Glutamatergic neuron (in vitro differentiated cells): ENCODE measurements at places on chromosomes 6 and 20.

- no peaks in the 10 kb centered on the region for H3K27me3 ChIP-seq
- no peaks in the 10 kb centered on the region for H3K4me1 ChIP-seq
- no peak for DNase-seq
- no peak overlapping the region for H3K27ac ChIP-seq
- H3K36me3 ChIP-seq, result no peaks in the 10 kb centered on the region
Measured at GRCh38 chr20:51620432-51620831, 77.9 kb upstream of the NFATC2 start.

DNA sequence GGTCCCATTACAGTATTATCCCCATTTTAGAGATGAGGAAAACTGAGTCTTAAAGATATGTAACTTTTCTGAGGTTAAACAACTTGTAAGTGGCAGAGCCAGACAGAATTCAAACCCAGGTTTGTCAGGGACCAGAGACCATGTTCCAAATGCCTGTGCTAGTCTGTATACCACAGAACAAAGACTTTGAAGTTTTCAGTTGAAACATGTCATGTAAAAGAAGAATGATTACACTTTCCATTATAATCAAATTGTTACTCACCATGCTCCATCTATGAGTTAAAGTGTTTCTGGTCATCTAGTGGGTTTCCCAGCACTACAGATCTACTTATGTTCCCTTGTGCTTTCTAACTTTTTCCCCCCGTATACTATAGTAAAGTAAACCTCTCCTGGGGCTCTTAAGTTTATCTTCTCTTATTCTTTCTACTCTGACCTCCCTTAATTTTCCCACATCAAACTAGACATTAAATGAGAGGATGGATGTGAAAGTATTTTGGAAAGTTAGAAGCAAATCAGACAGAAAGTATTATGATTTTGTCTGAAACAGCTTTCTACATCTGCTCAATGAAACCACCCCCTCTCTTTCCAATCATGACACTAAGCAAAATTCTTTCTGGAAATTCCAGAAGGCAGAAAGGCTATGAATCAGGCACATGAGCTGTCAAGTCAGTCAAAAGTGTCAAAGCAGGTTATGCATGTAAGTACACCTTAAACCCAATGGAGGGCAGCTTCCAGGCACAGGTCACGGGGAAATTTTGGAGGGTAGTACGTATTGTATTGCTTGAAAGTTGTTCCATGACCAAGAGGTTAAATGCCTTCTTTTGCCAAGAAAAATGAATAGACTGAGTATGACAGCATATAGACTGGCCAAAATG lies 132.7 kb upstream of the MAP3K7 start:
- H3K36me3 ChIP-seq, result no peaks in the 10 kb centered on the region
- H3K27ac ChIP-seq, result no peak overlapping the region
- H3K4me1 ChIP-seq, result no peaks in the 10 kb centered on the region
- no peak overlapping the region for H3K4me3 ChIP-seq
- DNase-seq, result no peak

GRCh38 chr20:47568019-47568418 lies 66.3 kb downstream of the NCOA3 start:
- H3K36me3 ChIP-seq, result peaks cover 21% of the 10 kb centered on the region
- no peaks in the 10 kb centered on the region for H3K4me1 ChIP-seq
- H3K27ac ChIP-seq, result no peak overlapping the region
- no peak overlapping the region for H3K4me3 ChIP-seq
- H3K27me3 ChIP-seq, result no peaks in the 10 kb centered on the region

GRCh38 chr6:153976921-153977693 lies 61.9 kb upstream of the OPRM1 start:
- no peaks in the 10 kb centered on the region for H3K36me3 ChIP-seq
- peaks cover 1% of the 10 kb centered on the region for H3K27me3 ChIP-seq
- no peak for DNase-seq
- H3K4me1 ChIP-seq, result no peaks in the 10 kb centered on the region
- no peak overlapping the region for H3K27ac ChIP-seq
- H3K4me3 ChIP-seq, result no peak overlapping the region

GRCh38 chr20:15555913-15556312 lies 1017.3 kb downstream of the KIF16B start:
- peaks cover 4% of the 10 kb centered on the region for H3K4me1 ChIP-seq
- no peaks in the 10 kb centered on the region for H3K27me3 ChIP-seq
- DNase-seq, result no peak
- H3K27ac ChIP-seq, result no peak overlapping the region
- H3K4me3 ChIP-seq, result no peak overlapping the region

DNA sequence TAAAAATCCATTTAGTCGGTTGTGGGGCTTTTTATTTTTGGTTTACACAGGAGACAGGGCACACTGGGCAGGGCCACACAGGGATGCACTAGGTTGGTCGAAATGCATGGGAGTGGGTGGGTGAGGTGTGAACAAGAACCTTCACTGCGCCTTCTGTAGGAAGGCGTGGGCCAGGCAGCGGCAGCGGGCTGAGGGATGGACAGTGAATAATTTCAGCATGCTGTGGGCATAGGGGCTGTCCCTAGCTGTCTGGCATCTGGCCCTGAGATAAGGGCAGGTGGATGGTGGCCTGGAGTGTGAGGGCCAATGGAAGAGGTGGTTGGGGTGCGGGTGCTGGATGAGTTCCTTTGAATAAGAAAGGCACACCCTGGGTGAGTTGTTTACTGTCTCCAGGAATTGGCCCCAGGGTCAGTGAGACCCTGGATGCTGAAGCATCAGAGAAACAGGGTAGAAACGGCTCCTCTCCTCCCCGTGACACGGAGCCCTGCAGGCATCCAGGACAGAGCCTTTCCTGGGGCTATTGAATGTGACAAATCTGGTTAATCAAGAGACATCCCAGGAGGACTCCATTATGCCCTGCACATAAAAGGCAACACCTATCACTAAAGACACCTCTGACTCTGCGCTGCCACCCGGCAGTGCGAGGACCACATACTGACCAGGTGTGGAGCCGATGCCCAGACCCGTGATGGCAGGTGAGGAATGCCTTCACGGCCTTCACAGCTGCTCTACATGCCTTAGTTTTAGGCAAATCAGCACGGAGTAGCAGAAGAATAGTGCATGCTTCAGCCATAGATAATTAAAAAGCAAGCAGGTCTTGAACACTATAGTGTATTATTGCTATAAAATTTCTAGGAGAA lies 123.0 kb upstream of the SNX9 start:
- H3K36me3 ChIP-seq, result peaks cover 20% of the 10 kb centered on the region
- no peak overlapping the region for H3K27ac ChIP-seq
- no peak for DNase-seq
- H3K4me1 ChIP-seq, result peaks cover 2% of the 10 kb centered on the region
- no peak overlapping the region for H3K4me3 ChIP-seq
